ENCODE measurements at places on chromosomes 5 and 9.

DNA sequence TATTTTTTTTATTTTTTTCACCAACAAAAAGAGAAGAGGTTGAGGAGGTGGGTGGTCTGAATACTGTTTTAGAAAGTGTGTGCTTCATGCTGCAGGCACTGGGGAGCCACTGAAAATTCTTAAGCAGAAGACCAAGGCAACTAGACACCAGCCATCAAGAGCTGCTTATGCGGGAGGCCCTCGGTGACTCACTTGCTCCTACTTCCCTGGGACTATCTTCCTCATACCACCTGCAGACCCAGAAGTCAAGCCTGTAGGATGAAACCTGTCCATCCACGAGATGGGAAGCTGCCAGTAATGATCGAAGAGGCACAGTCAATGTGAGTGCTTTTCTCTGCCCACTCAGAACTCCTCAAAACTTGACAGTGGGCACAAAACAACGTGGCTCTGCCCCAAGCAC is 125.8 kb upstream of the SLC44A1 start:
- no peak for DNase-seq

DNA sequence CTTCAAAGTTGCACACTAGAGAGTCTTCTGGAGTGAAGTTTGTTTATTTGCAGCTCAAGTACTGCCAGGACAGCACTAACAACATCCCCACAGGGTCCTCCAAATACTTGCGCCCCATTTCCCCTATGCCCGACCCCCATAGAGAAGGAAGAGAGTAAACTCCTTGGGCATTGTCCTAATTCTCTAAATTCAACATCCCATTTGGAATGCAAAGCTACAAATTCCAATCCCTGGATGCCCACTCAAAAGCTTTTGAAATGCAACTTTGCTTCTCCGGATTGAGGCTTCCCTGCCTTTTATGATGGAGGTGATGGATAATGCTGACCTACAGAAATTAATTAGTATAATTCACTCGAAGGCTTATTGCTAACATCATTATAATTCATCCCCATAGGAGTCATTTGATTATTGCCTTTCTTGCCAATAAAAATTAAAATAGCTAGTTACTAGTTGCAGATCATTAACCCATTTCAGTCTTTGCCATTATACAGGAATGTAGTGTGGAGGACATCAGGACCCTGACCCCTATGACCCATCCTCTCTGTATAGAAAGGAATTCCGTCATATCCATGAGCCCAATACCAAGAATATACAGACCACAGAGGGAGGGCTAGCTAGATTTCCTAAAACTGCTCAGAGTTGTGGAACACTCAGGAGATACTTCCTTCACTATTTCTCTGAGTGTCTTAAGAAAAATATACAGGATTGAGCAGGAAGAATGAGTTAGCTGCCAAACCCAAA is 277.6 kb downstream of the ZNF608 start:
- DNase-seq, result no peak

GRCh38 chr5:5978501-5979376 is 399.6 kb downstream of the MED10 start:
- DNase-seq, result no peak

DNA sequence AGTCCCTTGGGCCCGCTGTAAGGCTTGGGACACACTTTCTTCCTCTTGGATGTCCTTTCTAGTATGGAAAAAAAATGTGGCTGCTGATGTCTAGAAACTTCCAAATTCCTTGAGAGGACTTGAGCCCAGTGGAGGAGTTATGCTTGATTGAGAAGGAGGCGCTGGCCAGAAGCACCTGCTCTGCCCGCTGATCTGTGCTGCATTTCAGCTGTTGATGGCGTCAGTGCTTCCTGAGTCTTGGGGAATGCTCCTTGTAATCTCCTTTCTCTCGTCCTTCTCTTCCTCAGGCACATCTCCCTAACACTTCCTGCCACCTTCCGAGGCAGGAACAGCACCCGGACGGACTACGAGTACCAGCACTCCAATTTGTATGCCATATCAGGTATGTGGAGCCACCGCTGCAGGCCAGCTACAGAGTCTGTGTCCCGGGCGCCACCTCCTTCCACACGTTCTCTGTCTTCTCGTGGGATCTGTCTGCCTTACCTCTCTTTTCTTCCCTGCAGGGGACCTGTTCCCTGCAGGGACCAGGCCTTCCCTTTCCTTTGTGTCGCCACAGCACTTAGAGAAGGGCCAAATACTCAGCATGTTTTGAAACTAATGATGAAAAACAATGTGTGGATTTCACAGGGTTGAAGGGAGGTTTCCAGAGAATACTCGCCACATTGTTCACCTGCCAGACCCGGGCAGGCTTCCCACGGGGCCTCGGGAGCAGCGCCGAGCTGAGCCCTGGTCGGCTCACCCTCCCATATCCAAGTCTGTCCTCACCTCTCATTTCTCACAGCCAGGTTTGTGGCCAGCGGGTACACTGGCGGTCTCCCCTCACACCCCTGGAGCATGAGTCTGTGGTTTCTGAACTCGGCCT is 95.2 kb downstream of the MVB12B start:
- no peak for DNase-seq

DNA sequence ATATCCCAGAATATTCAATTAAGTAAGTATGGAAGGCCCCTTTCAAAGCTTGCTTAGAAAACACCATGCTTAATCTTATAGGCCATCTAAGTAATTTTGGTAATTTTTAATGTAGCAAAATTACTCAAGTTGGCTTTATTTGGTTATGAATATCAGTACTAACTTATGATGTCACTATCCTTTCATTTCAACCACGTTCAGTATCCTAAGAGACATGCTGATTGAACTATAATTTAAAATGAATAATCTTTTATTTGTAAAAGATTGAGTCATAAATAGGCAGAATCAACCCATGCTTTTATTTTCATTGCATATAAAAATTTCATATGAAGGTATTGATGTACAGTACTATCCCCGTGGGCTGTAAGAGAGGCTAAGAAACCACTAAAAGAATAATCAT is 386.9 kb downstream of the RAB3C start:
- DNase-seq, result no peak

DNA sequence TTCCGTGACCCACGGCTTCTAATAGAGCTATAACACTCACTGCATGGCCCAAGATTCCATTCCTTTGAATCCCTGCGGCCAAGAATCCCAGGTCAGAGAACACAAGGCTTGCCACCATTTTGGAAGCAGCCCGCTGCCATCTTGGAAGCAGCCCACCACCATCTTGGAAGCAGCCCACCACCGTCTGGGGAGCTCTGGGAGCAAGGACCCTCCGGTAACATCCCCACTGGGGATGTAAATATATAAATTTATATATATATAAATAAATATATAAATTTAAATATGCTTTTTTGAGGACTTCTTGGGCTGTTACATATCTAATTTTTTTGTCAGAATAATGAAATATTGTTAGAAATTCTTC is 122.4 kb downstream of the FAM170A start:
- DNase-seq, result no peak

DNA sequence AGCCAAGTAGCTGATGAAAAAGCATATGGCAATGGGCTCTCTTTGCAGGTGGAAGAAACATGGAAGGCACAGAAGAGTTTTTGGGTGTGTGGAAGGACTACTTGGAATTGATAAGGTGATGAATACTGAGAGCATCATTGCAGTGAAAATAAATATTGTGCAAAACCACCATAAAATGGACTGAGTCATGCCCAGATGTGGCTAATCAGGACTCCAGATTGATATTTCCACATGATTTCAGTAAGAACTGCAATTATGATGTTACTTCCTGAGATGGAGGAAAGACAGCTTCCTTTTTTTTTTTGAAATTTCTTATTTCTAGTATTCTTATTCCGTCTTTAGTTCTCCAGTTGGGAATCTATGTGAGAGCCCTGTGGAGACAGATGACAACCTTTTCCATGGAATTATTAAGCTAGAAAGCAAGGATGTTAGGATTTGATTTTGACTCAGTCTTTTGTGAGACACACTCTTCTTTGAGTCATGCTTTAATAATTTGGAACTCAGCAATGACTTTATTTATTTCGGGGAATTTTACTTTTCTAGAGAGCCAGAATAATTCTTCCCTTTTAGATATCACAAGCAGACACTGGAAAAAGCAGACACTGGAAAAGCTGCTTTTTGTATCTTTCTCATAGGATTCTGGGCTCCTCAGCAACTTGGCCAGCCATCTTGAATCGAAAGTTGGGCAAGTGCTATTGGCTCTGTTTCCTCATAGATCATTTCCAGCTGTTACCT is 94.2 kb upstream of the VCAN start:
- no peak for DNase-seq

GRCh38 chr9:134626571-134627416 is 14.8 kb upstream of the COL5A1 start:
- no peak for DNase-seq

- no peak for DNase-seq
Measured at GRCh38 chr5:139341187-139341688, 416 bp upstream of the PAIP2 start.

DNA sequence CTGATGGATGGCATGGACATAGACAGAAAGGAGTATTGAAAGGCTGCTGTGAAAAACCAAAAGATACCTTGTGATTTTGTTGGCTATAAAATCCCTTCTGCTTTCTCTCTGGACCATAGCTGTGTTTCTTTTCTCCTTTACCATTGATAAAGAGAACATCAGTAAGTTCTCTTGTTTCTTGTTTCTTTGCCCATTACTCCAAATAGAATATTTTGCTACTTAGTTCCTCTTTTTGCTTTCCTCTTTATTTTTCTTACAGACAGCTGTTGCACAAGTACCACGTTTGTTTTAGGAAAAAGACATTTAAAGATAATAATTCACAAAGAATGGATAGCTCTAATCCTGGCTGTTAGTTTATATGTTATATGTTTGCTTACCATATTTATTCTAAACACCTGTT is 1129.2 kb downstream of the DTWD2 start:
- DNase-seq, result no peak

DNA sequence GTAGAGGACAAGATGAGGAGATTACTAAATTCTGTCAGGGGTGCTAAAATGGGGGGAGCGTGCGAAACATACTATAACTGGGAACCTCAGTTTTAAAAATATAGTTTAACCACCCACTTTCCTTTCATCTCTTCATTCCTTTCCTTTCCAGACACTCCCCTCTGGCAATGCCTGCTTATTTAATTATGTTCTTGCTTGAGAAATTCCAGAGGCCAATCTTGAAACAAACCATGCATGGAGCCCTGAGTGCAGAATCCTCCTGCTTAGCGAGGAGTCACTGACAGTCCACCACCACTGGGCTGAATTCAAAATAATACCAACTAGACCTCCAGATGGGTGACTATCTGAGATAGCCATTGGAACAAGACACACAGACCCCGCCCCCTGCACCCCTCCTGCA is 29.7 kb upstream of the C9orf72 start:
- DNase-seq, result no peak

DNA sequence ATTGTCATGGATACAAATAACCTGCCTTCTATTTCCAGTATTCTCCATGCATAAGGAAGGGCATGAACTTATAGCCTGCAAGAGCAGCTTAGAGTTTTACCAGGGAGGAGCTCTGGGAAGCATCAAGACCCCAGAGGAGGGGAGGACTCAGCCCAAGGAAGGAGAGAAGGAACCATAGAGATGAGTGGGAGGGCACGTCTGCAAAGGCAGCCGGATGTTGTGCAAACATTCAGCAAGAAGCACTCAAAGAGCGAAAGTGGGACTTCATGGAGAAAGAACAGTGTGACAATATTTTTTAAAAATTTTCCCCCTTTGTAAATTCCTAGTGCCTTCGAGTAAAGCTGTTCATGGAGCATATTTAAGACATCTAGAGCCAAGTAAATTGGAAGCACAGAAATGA is 270.1 kb upstream of the PTGER4 start:
- no peak for DNase-seq

GRCh38 chr9:110869931-110870330 is 168.3 kb downstream of the LPAR1 start:
- DNase-seq, result no peak

- DNase-seq, result no peak
Measured at GRCh38 chr5:154962494-154962893, 21.6 kb downstream of the MRPL22 start.

Data from GM18507 (cell line).